ENCODE measurements at places on chromosomes 1 and 21.

- DNase-seq, result no peak
Measured at GRCh38 chr1:4655674-4656532, 1.5 kb downstream of the AJAP1 start.

- DNase-seq, result no peak
Measured at GRCh38 chr1:244817415-244817894, 18.0 kb upstream of the COX20 start.

DNA sequence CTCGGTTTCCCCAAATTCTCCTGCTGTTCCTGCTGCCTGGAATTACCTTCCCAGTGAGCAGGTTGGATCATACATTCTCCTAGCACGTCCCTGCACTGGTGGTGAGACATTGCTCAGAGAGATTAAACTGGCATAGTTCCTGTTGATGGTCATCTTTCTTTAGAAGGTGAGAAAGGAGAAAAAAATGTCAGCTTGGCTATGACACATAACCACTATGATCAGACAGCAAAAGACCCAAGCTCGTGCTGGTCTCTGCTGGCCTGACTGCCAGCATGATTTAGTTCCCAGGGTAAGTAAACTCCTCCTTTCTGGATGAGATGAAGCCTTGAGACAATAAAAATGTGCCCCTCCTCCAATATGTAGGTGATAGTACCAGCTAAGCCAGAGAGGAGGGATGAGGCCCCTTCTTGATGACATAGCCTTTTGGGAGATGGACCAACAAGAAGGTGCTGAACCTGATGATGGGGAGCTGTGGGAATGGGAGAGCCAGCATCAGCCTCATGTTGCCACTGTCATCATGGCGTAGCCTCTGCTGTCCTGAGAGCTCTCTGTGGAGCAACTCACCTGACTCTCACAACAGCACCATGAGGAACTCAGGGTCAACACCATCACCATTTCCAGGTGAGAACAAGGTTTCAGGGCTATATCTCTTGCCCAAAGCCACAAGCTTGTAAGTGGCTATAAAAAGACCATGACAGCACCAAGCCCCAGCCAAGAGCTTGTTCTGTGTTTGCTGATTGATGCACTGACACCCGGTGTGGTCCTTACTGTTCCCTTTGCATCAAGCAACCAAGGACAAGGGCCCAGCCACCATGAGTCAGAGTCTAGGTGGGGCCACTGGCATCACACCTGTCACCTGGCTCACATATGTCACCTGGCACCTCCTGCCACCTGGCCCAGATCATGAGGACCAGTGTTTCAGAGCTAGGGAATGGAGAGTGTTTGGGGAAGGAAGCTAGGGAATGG, 200.0 kb downstream of the MATN1 start:
- no peak for DNase-seq

GRCh38 chr1:62263814-62264353, 55.4 kb downstream of the KANK4 start:
- no peak for DNase-seq

DNA sequence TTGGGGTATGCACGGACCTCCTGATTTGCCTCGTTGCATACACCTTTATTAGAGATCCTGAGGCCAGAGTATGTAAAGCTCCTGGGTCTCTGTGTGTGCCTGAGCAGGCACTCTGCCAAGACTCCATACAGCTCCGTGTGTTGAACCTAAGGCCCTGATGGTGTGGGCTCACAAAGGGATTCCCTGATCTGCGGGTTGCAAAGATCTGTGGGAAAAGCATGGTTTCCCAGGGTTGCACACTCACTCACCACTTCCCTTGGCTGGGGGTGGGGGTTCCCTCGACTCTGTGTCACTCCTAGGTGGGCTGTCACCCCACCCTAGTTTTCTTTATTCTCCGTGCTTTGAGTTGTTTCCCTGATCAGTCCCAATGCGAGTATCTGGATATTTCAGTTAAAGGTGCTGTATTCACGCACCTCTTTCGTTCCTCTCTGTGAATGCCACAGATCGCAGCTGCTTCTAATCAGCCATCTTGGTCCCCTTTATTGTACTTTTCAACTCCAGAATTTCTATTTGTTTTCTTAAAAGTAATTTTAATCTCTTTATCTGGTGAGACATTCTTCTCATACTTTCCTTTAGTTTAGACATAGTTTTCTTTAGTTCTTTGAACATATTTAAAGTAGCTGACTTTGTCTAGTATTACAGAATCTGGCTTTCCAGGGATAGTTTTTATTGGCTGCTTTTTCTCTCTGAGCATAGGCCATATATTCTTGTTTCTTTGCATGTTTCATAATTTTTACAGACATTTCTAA, 39.0 kb upstream of the F3 start:
- DNase-seq, result no peak

DNA sequence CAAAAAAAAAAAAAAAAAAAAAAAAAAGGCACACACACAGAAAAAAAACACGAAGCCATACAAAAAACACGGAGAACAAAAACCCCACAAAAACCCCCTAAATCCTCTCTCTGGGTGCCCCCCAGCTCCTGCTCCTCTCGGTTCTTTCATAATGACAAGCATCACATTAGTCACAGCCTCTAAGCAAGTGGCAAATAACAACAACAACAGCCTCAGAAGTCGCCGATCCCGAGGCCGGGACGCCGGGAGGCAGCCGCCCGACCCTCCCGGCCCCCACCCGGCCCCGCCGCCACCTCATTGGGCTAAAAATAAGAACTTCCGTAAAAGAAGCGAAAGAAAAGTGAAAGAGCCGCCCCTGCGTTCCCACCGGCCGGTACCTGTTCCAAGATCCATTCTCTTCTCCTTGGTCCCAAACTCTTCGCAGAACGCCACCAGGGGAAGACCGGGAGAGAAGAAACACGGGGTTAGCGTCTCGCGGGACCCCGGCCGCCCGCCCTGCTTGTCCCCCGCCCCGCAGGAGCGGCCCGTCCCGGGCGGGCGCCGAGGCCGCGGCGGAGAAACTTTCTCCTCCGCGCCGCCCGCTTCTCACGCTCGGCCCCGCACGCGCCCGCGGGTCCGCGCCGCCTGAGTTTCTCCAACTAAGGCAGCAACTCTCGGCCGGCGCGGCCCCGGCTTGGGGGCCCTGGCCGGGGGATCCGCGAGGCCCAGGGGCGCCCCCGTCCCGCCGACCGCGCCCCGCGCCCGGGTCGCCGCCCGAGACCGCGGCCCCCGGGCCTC, 102.8 kb downstream of the CASZ1 start:
- DNase-seq, result peak; percentile 71

DNA sequence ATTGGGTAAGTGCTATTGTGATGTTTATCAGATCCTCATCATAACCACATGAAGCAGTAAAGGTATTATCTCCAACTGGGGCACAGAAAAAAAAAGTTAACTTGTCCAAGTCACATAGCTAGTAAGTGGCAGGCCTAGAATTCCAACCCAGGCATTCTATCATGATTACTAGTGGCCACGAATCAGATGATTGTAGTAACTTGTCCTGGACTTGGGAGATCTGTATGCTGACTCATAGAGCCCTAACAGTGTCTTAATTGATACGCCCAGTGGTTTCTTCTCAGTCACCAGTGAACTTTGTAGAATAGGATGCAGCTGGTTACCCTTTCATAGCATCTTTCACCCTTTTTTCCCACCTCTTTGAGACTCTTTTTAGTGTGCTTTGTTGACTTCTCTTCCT, 91.1 kb upstream of the UBE2U start:
- DNase-seq, result no peak

GRCh38 chr1:232388363-232388762, 241.6 kb downstream of the SIPA1L2 start:
- no peak for DNase-seq

DNA sequence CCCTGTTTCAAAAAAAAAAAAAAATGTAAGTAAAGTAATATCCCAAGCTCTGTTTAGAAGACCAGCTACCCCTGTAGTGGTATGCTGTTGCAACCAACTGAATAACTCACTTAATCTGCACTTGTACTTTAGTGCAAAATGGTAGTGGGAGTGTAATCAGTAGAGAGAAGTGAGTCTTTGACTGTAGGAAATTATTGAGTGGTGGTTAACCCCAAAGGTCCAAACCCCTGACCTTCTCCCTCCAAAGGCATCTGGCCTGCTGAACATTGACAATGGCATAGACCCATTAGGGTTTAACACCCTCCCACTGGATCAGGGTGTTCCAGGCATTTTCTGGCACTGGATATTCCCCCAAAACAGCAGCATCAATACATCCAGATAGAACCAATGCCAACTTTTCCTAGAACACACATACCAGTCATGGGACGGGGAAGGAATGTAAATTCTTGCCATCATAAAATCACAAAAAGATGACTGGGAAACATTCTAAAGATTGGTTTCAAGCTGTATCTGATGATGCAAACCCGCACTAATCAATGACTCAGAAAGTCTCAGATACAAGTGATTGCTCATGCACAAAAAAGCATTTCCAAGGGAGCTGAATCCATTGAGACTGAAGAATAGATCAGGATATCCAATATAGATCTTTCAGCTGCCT, 110.3 kb downstream of the MRPL39 start:
- no peak for DNase-seq

GRCh38 chr1:93667642-93668041, 14.0 kb downstream of the BCAR3 start:
- no peak for DNase-seq
